ENCODE measurements at places on chromosomes 7 and 10. TPM values are rescaled to one million over a fixed set of nuclear protein-coding genes. Genes with fewer than 3 reads are reported as not detected.

GRCh38 chr10:82378146-82378545 is 503.2 kb downstream of the NRG3 start:
- no peak for DNase-seq

DNA sequence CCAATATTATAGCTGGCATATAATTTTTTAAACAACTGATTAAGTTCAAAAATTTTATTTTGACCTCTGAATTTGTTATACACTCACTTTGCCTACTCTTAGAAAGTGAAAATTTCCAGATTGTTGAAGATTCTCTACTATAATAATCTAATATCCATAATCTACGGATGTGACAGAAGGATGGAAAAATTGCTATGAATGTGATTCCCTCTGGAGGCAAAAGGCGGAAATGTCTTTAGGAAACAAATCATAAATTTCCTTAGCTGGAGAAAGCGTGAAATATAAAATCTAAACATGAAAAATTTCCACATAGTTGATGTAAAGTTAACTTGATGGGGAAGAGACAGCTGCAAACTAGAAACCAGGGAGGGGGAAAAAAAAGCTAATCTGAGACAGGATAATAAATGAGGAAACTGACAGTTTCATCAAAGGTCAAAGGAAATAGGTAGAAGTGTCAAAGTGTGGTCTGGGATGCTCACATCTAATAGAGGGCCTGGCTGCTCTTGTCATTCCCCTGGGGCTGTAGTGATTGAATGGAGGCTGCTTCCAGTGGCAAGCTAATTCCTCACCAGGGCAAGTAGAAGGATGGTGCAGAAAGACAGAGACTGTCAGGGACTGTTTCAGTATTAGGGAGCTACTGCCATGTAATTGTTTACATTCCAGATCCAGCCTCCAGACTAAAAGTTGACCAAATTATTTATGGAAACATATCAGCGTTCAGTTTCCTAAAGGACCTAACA is 264.5 kb downstream of the SDHAF3 start:
- no peak for DNase-seq

Gene PON3
- polyA plus RNA-seq: 8.5 TPM

DNA sequence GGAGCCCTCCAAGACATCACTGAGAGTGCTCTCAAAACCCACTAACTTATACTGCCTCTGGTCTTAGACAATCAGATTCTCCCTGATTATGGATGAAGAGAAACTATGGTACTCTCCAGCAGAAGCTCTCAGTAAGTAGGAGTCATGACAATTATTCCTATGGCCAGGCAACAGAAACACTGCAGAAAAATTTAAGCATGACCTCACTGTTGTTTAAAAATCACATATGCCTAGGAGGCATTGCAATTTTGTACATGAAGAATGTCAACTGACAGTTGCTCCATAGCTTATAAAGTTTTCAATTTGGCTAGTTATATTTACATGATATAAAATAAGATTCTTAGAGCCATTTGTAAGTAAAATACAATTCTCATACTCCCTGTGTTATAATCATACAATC is 105.9 kb upstream of the LSM8 start:
- DNase-seq: no peak

GRCh38 chr7:108165723-108166122 is 35.6 kb upstream of the LAMB4 start:
- no peak for DNase-seq

- no peak for DNase-seq
Observed at GRCh38 chr7:30805931-30806330, 34.7 kb downstream of the MINDY4 start.

DNA sequence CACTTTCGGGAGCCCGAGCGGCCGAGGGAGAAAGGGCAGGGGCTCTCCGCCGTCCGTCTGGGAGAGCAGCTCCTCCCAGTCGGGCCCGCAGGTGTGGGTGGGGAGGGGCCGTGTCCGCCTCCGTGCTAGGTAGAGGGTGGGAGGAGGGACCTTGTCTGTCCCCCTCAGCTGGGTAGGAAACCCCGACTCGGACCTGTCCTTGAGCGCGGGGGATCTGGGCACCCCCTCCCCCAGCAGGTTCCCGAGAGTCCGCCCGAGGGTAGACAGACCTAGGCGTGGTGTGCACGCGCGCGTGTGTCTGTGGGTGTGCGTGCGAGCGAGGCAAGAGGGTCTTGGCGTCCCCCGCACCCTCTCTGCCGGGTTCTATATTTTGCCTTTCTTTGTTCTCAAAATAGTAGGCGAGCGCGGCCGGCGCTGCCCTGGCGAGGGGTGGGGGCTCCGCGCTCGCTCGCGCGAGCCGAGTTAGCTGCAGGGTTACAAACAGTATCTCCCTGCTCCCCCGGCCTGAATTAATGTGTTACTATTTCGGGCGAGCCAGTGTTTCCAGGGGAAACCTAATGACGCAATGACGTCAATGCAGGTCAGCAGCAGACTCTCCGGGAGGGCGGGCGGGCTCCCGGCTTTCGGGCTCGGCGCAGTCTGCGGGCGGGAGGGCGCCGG is 73.9 kb upstream of the LEP start:
- peak; percentile 62 for DNase-seq

Gene GPNMB
- 1.6 TPM for polyA plus RNA-seq

- no peak for DNase-seq
Observed at GRCh38 chr10:131477457-131478121, 166.1 kb upstream of the TCERG1L start.

GRCh38 chr7:7051206-7051877 is 131.0 kb upstream of the C1GALT1 start:
- peak; percentile 77 for DNase-seq

DNA sequence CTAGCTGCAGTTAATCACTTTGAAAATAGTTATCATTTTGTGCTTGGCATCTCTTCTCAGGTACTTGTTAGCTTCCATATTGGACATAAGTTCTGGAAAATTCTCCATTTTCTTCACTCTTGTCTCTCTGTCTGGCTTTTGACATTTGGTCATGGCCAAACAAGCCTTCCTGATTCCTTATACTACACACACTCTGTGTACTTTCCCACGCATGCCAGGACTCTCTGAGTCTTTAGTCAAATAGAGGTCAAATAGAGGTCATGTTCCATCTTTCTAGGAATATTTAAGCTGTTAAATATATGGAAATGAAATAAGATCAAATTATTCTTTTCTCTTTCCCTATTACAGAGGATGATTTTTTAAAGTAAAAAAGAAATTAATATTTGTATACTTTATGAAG is 235.5 kb upstream of the PLXDC2 start:
- no peak for DNase-seq

- no peak for DNase-seq
Observed at GRCh38 chr7:27431465-27431864, 188.9 kb downstream of the EVX1 start.

DNA sequence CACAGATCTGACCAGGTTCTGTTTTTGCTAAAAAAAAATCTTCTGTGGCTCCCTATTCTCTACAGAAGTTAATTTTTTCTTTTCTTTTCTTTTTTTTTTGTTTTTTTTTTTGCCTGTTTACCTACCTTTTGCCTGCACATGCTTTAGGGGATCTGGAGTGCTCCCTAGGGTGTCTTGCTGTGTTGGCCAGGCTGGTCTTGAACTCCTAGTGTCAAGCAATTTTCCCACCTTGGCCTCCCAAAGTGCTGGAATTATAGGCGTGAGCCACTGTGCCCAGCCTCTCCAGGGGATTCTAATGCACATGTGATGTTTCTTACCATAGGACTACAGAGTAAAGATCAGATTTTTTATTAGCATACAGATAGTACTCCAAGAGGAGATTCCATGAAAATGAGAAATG is 10.6 kb downstream of the CCSER2 start:
- no peak for DNase-seq

GRCh38 chr10:15426115-15426514 is 55.0 kb upstream of the FAM171A1 start:
- DNase-seq: no peak

GRCh38 chr10:96768136-96768535 is 47.8 kb upstream of the PIK3AP1 start:
- DNase-seq: no peak

GRCh38 chr10:75528392-75528791 is 97.0 kb downstream of the LRMDA start:
- no peak for DNase-seq

DNA sequence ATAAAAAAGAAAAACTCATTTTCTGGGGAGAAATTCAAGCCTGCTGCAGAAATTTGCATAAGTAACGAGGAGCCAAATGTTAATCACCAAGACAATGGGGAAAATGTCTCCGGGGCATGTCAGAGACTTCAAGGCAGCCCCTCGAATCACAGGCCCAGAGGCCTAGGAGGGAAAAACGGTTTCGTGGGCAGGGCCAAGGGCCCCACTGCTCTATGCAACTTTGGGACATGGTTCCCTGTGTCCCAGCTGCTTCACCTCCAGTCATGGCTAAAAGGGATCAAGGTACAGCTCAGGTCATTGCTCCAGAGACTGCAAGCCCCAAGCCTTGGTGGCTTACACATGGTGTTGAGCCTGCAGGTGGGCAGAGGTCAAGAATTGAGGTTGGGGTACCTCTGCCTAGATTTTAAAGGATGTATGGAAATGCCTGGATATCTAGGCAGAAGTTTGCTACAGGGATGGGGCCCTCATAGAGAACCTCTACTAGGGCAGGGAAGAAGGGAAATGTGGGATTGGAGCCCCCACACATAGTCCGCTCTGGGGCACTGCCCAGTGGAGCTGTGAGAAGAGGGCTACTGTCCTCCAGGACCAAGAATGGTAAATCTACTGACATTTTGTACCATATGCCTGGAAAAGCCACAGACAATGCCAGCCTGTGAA is 8.4 kb downstream of the MACC1 start:
- no peak for DNase-seq
